Naive B cell (primary cell): ENCODE measurements at places on chromosomes 7 and 10.

- no peak for DNase-seq
Measured at GRCh38 chr7:36904802-36905201, 180.5 kb upstream of the AOAH start.

GRCh38 chr10:124040451-124041188 lies 52.8 kb downstream of the CHST15 start:
- DNase-seq: no peak

DNA sequence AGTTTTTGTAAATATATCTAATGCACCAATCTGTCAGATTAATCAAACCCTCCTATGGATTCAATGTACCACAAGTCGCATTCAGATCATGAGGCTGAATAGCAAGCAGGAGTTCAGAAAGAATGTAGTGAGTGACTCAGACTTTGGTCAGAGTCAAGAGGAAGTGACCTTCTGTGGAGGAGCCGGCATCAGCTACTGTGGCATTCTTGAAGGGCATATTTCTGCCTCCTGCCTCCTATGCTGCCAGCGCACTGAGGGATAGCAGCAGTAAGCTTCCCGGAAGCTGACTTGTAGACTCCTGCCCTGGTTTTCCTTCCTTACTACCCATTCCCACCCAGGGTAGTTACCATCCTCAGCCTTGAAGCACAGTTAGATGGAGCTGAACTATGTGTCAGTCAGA lies 867.5 kb downstream of the NRG3 start:
- DNase-seq: no peak

GRCh38 chr10:71536332-71536731 lies 139.6 kb downstream of the CDH23 start:
- no peak for DNase-seq

DNA sequence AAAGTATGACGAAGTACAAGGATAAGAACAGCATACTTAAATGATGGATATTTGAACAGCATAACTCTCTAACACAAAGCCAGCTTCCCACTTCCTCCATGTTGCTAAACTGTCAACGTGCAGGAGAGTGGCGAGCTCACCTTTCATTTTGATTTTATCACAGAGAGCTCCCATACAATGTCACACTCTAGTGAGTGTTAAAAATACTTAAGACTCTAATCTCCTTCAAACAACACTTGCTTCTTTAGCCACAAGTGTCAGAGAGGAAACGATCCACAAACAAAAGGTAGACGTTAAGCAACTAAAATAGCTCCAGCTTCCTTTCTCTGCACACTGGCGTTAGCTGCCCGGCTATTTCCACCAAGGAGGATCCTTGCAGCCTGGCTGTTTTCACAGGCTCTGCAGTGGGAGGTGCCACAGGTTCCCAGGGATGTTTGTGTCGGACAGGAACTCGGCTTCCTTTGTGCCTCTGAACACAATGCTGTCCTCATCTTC lies 194.6 kb downstream of the COBL start:
- DNase-seq: no peak

GRCh38 chr10:12782537-12782936 lies 219.0 kb downstream of the CCDC3 start:
- DNase-seq: no peak

DNA sequence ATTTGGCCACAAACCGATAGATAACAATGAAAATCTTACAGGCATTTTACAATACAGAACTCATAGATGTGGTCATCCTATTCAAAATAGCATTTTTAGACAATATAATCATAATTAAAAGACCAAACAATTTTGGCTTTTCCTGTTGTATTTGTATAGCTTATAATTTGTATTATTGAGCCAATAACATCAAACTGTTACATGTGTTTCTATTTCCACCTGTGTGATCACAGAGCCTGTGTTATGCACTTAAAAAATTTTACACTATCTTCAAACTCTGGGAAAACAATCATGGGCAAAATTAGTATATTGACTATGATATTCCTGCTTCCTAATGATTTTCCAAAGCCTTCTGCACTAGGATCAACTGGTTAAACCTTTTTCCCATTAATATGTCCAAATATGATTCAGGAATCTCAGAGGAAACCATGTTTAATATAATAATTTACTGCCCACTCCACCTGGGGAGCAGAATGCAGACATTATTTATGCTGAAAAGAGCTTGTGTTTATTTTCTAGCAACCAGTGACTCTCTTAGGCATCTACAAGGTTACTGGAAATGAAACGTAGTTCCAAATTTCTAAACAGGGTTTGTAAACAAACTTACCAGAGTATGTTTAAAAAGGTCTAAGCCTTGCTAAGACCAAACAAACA lies 1.7 kb downstream of the RHOBTB1 start:
- DNase-seq: no peak

DNA sequence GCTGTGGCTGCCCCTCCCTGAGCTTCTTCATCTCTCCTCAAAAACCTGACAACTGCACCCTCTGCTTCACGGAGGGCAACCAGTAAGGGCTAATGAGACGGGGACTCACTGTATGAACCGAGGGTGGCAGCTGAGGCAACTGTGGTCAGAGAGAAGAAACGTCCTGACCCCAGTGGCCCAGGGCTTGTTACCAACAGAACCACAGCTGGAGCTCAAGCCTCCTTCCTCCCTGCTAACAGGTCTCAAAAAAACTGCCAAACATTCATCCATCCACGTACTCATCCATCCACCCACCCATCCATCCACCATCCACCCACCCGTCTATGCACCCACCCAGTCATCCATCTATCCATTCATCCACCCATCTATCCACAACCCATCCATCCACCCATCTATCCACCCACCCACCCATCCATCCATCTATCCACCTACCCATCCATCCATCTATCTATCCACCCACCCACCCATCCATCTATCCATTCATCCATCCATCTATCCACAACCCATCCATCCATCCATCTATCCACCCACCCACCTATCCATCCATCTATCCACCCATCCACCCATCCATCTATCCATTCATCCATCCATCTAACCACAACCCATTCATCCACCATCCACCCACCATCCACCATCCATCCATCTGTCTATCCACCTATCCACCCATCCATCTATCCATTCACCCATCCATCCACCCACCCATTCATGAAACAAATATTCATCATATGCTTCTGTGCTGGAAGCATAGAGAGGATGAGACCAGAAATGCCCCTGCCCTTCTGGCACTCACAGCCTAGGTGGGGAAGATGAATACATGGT lies 111.7 kb downstream of the PDGFA start:
- no peak for DNase-seq

- no peak for DNase-seq
Measured at GRCh38 chr7:42886893-42887505, 24.9 kb downstream of the C7orf25 start.

DNA sequence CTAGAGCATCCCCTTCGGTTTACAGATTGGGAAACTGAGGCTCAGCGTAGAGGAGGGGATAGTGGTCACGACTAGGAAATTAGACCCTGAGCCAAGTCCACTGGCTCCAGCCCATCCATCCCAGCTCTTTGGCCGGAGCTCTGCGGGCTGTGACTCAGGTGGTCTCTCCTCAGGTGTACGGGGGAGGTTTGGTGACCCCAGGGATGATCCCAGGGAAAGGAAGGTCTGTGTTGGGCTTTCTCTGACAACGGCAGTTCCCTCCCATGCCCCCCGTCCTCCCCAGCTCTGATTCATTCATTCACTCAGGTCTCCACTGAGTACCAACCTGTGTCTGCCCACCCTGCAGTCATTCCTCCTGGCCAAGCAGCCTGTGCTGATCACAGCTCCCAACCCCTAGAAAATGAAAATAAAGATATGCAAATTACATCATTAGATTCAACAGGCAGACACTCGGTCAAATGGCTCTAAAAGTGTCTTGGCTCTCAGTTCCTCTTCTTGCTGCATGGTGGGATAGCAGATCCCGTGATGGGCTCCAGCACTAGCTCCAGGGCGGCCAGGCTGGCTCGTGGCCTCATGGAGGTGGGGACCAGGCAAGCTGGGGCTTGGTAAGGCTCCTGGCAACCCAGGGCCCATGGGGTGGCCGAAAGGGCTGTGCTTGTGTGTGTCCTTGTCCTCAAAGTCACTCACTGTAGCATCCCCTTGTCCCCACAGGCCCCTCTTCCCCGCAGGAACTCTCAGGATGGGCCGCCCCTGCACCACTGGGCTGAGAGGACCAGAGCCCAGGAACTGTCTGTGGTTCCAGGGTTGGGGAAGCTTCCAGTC lies 37.8 kb downstream of the CLRN3 start:
- DNase-seq: peak; percentile 74

DNA sequence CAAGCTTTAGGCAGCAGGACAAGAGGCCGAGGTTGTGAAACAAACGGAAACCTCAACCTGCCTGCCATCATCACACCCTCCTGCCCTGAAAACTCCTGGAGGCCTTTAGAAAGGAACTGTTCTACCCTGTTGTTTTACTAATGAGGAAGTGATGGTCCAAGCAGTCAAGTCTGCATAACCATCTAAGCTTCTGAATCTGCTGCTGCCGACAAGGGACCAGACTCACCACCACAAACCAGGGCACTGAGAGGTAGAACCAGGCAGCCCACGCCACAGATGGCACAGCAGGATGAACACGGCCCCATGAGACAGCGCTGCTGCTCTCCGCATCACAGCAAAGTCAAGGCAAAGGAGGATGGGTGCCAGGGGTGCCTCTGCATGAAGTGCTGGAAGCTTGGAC lies 209.4 kb downstream of the CELF2 start:
- DNase-seq: peak; percentile 74

- no peak for DNase-seq
Measured at GRCh38 chr10:12650538-12651298, 301.4 kb downstream of the CAMK1D start.

GRCh38 chr7:34762764-34763163 lies 104.7 kb downstream of the NPSR1 start:
- DNase-seq: no peak

GRCh38 chr10:14584661-14585060 lies 190.0 kb downstream of the FAM107B start:
- DNase-seq: no peak

GRCh38 chr7:77800158-77800557 lies 1.6 kb downstream of the PHTF2 start:
- no peak for DNase-seq

GRCh38 chr7:47330561-47331178 lies 251.2 kb downstream of the TNS3 start:
- no peak for DNase-seq

- no peak for DNase-seq
Measured at GRCh38 chr10:119246862-119247549, 39.6 kb downstream of the GRK5 start.

- DNase-seq: no peak
Measured at GRCh38 chr7:13908667-13909397, 80.6 kb downstream of the ETV1 start.

DNA sequence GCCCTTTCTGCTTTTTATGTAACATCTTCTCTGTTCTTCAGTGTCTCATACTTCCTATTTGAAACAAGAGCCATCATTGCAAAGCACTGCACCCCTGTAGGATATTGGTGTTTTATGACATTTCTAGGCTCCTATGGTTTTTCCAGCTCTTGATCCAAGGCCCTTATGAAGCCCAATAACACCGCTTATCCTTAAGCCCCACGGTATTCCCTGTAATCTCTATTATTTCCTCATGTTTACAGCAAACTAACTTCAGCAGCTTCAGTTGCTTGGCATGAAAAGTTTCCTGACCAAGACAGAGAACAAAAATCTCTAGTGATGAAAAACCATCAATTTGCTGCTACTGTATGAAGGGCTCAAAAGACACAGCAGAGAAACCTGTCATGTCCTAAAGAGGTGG lies 34.1 kb upstream of the TES start:
- DNase-seq: no peak

DNA sequence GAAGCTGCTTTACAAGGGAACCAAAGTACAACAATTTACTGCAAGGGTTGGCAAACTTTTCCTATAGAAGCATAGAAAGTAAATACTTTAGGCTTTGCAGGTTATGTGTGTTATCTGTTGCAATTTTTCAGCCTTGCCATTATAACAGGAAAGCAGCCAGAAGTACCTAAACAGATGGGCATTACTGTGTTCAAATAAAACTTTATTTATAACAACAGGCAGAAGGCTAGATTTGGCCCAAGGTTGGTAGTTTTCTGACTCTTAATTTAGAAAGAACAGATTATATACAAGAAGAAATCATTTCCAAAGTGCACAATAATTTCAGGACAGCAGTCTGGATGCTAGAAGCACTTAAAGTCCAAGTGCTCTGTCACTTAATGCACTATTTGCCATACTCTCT lies 307.1 kb downstream of the ANKRD7 start:
- no peak for DNase-seq

DNA sequence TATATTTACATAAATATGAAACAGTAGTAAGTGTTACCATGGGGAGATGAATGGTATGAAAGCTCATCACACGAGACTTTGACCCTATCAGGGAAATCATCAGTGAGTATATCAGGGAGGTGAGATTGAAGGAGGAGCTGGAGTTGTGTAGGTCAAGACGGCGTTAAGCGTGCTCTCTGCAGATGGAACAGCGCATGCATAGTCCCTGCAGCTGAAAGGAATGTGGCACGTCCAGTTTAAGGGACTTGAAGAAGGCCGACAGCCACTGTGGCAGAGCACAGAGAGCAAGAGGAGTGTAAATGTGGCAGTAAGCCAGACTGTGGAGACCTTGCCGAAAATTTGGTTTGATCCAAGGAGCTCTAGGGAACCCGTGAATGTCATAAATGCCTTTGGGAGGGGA lies 38.9 kb downstream of the POU6F2 start:
- DNase-seq: no peak

GRCh38 chr10:24383681-24384106 lies 174.8 kb downstream of the KIAA1217 start:
- DNase-seq: no peak

- DNase-seq: no peak
Measured at GRCh38 chr10:1395025-1395480, 338.9 kb downstream of the WDR37 start.

DNA sequence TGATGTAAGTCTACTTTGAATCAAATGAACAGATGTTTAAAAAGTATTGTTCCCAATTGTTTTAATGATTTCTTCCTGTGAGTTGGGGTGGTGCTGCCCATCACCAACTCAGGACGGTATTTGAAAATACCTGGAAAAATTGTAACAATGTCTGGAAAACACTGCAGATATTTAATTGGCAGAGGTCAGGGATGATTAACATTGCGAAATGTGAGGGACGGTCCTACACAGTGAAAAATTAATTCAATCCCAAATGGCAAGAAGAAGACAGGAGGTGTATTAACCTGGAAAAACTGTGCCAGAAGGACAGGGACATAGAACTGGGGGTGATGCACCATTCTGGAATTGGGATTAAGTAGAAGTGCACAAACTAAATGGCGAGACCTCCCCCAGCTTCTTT lies 29.6 kb downstream of the ANKIB1 start:
- DNase-seq: no peak

DNA sequence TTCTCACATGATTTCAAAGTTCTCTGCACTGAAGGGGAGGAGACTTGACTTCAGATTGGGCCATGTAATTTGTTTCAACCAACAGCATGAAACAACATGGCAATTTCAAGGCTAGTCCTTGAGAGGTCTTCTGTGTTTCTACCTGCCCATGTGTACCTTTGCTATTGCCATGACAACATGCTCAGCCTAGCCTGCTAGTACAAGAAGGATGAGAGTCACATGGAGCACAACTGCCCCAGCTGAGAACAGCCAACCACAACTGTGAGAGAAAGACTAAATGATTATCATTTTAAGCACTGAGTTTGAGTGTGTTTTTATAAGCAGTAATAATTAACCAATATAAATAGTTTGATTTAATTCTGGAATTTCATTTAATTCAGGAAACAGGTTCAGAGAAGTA lies 41.9 kb downstream of the ANKMY2 start:
- no peak for DNase-seq
